ENCODE measurements at places on chromosomes 5 and 9.

DNA sequence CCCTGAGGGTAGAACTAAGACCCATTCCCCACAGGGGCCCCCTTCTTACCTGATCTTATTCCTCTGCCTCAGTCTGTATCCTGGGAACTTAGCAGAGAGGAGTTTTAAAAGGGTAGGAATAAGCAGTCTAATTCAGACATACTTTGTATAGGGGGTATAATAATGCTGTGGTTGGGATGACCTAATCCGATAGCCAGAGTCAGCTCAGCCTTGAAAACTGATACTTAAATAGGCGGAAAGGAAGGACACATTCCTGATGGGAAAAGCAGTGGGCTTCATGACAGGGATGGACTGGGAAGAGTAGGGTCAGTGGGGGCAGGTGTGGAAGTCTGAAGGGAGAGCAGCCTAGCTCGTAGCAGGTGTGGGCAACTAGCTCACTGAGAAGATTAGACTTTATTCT, 52.2 kb upstream of the TESK1 start:
- no peak for DNase-seq

GRCh38 chr5:91281401-91281800, 101.7 kb downstream of the ARRDC3 start:
- DNase-seq, result no peak

DNA sequence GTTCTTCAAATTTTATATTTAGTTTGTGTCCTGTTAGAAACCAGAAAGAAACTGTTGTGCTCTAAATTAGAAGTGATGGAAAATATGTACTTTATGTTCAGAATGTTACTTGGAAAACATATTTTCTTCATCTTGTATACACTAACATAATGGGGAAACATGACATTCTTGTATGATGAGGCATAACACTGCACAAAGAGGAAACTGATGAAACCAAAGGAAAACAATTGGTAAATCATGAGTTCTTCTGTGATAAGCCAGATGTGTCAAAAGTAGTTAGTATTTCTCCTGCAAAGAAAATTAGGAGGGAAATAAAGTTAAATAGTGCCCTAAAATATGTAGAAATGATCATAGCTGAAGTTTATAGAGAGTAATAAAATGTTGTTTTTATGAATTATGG, 111.1 kb upstream of the FBN2 start:
- DNase-seq, result no peak

DNA sequence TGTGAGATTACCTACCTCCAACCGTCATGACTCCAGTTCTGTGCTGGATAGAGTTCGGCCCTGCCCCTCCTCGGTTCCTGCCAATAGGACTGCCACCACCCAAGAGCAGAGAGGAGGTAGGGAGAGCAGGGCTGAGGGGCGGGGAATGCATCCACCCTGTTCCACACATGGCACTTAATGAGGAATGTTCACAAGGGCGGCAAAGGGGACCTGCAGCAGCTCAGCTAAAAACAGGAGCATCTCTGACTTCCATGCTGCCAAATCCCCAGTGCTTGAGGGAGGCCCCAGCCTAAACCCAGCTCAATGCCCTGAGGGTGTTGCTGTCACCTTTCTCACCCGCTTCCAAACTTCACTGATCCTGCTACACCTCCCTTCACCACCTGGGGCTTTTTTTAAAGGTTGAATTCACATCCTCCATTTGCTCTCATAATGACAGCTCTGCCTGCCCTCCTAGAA, 7.8 kb upstream of the DELE1 start:
- no peak for DNase-seq

GRCh38 chr5:174723979-174724483, 351 bp upstream of the MSX2 start:
- DNase-seq, result no peak

- no peak for DNase-seq
Measured at GRCh38 chr5:144697847-144698262, 527.2 kb downstream of the KCTD16 start.

DNA sequence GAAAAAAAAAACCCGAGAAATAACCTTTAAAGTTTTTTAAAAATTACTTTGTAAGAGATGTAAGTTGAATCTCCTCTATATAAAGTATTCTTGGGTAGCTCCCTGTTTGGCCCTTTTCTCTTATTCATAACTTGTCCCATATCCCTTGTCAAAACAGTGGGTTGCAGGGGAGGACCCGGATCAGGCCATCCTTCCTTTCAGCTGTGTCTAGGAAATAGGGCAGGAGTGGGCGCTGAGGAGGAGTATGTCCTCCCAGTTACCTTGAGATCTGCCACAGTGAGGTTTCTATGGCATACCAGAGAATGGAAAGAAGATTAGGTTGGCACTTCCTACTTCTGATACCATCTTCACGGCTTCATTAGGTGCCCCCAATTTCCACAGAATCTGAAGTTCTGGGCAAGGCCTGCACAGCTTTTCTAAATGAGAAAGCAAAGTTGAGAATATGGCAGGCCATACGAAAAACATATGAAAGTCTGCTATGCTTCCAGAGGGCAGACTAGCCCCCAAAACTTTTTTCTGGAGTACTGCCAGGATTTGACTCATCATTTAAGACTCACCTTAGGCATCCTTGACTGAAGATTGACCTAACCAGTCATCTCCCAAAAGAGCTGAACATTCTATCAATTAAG, 20.3 kb downstream of the MEF2C start:
- no peak for DNase-seq

DNA sequence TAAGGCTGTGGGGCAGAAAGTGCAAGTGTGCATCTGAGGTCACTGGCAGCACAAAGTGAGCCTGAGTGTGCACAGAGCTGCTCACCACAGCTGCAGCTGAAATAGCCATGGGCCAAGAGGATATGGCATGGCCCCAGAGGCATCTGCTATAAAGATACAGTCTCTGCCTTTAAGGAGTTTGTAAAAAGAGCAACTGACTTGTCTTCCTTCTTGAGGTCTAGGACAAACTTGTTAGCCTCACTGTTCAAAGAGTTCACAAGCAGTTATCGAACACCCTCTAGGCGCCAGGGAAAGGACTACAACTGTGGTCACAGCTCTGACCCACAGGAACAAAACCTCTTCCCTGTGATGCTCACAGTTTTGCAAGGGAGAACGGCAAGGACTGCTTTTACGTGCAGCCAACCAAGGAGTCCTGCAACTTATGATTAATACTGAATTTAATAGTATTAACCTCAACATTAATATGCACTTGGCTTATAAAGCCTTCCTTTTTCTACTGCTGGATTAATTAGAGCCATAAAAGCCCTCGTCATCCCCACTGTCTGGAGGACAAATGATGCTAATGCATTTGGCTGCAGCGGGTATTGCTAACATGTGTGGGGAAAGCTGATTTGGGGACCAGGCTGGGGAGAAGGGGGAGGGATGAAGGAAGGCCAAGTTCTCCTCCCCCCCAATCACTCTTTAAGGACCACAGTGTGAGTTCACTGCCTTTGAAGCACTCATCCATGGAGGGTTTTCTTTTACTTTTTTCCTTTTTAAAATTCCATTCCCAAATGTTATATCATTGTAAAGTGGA, 189.8 kb upstream of the TRIM32 start:
- no peak for DNase-seq

DNA sequence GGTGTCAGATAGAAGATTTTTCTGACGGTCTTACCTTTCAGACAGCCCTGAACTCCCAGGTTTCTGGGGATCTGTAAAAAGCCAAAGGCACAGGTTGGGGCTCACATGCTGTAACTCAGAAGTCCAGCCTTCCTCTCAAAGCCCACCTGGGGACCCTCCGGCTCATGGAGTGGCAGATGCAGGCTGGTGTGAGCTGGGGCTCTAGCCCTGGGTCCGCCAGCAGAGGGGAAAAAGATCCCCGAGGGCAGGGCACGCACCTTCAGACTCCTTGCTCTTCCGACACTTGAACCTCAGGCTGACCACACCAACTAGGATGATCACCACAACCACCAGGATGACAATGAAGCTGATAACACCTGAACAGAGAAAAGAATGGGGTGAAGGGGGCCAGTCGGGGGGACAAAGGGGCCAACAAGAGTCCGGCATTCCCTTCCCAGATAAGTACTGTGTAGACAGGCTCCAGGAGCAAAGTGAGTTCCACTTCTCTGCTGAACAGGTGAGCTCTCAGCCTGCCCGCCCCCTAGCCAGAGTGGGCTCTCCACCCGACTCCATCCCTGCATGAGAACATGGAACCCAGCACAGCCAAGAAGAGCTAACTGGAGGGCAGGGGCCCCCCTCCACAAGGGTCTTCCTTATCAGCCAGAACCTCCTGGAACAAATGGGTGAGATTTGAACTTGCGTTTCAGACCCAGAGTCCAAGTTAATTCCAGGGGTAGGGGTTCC, 7.8 kb downstream of the ECSCR start:
- DNase-seq, result no peak

All from stimulated activated CD8-positive, alpha-beta memory T cell treated with anti-CD3 and anti-CD28 coated beads, Interleukin-4, amount 100 ng/mL, for 4 hours (primary cell).